Activated naive CD4-positive, alpha-beta T cell treated with anti-CD3 and anti-CD28 coated beads for 36 hours (primary cell): ENCODE measurements at places on chromosomes 2 and 18. TPM values are rescaled to one million over a fixed set of nuclear protein-coding genes. Genes with fewer than 3 reads are reported as not detected.

Gene AQP12B
- total RNA-seq: not detected

- no peak for DNase-seq
These were observed 730.8 kb downstream of the DCC start for GRCh38 chr18:53070788-53071187.

DNA sequence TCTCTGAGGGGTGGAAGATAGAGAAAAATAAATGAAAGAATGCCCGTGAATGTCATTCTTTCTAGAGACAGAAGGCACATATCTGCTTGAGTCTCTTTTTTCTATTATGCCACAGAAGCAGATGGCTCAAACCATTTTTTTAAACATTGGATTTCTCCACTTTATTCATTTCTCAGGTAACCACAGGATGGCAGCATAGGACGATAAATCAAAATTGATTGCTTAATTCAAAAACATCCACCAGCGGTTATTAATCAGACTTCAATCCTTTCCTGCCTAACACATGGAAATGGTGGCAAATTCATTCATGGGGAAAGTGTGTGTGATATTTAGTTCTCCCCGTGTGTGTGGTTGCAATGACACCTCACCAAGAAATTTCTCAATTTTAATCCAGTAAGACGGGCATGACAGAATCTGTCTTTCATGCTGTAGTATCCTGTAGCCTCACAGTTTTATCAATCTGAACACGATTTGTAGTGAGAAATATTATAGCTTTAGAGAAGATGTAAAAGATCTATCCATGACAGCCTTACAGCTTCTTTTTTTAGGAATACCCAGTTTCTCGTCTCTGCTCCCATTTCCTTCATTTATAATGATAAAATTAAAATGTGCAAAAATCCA is 72.2 kb downstream of the DSC3 start:
- no peak for DNase-seq

- no peak for DNase-seq
These were observed 891 bp upstream of the FTCDNL1 start for GRCh38 chr2:199851883-199852282.
